Inflammatory macrophage treated with lipopolysaccharide for 1 hour (primary cell): ENCODE measurements at places on chromosomes 4 and X.

- DNase-seq = no peak
These were observed 9.1 kb downstream of the ASMTL start for GRCh38 chrX:1443496-1444075.

DNA sequence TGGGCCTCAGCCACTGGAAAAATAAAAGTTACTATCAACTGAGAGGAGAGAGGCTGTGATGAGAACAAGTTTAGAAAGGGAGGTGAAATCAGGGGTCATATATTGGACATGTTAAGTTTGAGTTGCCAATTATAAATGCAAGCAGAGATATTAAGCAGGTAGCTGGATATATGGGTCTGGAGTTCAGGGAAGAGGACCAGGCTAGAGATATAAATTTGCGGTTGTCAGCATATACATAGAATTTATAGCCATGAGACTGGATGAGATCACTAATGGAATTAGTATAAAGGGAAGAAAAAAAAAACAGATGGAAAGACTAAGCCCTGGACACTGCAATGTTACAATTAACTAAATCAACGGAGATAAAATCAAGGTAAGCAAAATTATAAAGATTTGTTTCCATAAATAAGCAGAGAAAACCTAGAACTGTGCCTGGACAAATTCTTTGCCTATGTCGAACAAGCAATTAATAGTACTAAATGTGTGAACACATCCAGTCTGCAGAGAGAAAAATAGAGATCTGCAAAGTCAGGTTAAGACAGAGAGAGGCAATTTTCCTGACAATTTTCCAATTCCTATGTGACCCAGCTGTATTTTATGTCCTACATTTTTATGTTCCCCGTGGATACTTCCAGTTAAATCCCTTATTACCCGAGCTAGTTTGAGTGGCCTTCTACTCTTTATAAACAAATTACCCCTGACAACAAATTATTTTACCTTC, 265.4 kb downstream of the GASK1B start:
- DNase-seq = no peak

GRCh38 chr4:41569961-41570360, 32.0 kb downstream of the LIMCH1 start:
- no peak for DNase-seq

- no peak for DNase-seq
These were observed at the start of gene MAGEB4 for GRCh38 chrX:30241724-30242415. Gene MAGEB4 (plus strand): TSS chrX:30242000. CDS start chrX:30242136, 136 bp downstream.

- no peak for DNase-seq
These were observed 7.0 kb downstream of the RAI2 start for GRCh38 chrX:17854069-17854468.

DNA sequence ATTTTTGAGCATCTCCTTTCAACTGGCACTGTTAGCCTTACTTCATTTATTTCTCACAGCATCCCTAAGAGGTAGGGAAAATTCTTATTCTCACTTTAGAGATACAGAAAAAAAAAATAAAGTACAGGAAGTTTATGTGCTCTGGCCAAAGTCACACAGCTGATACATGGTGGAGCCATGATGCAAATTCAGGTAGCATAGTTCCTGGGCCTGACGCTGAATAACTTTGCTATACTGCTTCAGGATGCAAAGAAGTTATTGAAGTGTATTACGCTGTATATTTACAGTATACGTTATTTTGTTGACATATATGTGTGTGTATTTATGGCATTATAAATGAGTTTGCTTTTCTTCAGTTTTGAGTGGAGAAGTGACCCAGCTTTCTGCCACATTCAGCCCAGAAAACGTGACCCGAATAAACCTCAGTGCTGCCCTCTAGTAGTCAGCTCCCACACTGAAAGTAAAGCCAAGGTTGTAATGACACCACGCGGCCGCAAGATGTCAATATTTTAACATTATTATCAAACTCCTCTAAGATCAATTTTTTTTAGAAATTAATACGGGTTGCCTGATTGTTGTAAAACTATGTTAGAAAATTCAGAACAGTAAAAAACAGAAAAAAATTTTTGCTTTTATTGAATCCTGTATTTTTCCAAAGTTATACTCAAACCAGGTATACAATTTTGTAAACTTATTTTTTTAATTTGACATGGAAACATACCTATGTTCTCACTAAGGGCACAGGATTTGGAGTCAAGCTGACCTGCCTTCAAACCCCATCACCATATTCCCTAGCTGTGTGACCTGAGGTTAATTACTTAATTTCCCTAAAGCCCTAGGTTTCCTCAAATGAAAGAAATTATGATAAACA, 3.8 kb upstream of the GUCY2F start:
- DNase-seq = peak; percentile 54

GRCh38 chr4:83605744-83606172, 69.8 kb downstream of the GPAT3 start:
- DNase-seq = no peak

DNA sequence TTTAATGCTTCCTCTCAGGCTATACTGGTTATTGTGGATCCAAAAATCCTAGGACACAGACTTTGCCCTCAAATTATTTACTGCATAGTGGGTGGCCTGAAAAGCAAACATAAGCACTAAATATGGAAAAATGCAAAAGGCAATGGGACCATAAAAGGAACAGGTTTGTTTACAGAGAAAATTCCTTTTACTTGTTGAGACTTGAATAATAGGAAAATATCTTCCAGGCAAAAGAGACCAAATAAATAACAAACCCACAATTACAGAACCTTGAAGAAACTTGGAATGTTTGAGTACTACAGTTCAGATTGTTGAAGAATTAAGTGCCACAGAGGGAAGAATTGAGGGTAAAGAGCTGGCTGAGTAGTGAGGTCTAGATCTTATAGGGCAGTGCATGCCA, 711.0 kb downstream of the C4orf33 start:
- no peak for DNase-seq

DNA sequence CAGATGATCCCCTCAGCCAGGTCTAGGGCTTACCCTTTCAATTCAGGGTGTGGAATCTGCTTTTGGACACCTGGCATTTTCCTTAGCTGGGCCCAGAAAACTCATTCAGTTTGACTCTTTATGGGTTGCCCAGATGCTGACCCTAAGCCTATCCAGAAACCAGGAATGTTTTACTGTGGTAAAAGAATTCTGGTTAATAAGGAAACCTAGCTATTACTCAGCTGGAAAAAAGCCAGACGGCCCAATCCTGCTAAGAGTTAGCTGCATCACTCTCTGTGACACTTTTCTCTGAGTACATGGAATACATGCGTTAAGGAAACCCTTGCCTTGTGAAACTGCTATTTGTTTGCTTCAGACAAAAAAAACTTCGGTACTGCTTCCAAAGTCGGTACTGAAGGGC, 28.0 kb downstream of the ING2 start:
- no peak for DNase-seq

DNA sequence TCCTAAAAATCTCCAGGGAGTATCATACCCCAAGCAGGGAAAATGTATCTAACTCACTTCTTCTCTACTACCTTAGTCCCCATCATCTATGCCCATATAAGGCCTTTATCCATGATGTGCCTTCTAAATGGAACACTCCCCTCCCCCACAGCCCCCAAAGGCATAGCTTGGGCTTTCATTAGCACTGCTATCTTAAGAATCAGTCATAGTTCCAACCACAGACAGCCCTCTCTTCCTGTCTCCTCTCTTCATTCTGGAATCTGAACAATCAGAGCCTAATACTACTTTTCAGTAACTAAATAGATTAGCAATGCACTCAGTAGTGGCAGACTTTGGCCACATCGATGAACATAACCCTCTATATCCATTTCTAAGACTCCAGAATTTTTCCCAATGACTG, 313.2 kb upstream of the DKK2 start:
- no peak for DNase-seq

DNA sequence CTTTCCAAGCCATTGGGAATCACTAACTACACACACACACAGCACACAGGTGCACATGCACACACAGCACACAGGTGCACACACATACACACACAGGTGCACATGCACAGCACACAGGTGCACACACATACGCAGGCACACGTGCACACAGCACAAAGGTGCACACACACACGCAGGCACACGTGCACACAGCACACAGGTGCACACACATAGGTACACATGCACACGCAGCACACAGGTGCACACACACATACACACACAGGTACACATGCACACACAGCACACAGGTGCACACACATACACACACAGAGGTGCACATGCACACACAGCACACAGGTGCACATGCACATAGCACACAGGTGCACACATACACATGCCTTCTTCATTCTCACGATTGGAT, 80.9 kb downstream of the HMX1 start:
- no peak for DNase-seq

DNA sequence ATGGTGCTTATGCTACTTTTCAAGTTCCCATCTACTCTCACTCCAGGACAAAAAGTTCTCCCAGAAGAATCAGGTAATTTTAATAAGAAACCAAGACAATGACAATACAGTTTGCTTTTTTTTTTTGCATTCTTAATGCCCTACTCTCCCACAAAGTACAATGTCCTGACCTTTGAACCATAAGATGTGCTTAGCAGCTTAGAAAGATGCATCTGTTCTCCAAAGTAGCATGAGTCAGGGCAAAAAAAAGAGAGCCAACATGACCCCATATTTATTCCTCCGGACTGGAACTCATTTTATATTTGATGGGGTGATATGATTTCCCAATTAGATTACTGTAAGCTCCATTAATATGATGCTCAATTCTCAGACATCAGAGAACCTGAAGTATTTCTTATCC, 16.5 kb upstream of the PDCL2 start:
- no peak for DNase-seq
